Tongue (tissue), 3 donors: ENCODE measurements at places on chromosomes 5 and 9. TPM values are rescaled to one million over a fixed set of nuclear protein-coding genes. Genes with fewer than 3 reads are reported as not detected.

DNA sequence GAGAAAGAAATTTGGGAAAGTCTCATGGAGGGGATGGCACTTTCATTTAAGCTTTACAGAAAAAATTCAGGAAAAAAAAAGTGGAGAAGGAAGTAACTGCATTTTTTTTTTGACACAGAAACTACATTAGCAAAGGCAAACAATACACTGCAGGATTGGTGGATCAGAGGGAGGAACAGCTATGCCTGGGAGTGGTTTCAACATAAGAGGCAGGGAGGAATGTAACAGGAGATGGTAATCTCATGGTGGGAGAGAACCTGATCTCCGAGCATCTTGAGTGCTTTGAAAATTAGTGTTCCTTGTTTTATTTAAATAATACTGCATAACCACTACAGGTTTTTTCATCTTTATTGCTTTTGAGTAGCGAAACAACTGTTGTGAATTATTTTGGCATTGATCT lies 249.4 kb downstream of the FAM170A start:
- no peak for DNase-seq

DNA sequence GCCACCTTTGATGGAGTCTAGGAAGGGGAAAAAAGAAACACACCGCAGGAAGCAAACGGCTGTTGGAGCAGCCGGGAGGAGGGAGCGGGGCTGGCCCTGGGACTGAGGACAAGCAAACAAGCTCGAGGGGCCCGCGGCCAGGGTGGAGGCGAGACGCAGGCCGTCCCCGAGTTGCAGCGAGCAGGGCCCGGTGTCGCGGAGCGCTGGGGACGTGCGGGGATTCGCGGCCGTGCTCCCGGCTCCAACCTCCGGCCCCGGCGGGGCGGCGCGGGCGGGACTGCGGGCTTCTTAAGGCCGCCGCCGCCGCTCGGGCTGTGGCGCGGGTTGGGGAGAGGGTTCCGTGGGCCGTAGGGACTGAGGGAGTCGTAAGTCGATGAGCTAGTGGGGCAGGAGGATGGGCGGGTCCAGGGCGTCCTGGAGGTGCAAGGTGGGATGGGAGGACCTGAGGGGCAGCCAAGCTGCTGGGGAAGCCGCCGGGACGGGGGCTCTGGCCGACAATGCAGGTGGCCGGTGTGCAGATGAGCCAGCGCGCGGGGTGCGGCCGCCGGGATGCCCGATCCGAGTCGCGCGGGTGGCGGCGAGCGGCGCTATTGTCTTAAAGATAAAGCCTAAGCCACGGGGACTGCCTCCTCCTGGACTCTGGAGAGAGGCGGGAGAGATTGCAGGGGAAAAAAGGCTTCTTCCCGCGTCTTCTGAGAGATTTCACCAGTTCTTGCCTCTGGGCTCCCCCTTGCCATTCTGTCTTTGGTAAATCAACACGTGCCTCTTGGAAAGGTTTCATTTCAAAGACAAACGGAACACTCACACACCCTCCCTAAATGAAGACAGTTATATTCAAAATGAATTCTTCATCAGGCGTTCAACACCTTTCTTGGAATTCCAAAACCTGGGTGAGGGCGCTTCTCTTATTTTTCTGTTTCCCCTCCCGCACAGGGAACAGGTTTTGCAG lies 1.6 kb upstream of the HAPLN1 start:
- DNase-seq = peak; percentile 79

- DNase-seq = no peak
These were observed 192.2 kb downstream of the PAPPA start for GRCh38 chr9:116345817-116346216.

Gene ZNF462
- total RNA-seq = 32.4 TPM

DNA sequence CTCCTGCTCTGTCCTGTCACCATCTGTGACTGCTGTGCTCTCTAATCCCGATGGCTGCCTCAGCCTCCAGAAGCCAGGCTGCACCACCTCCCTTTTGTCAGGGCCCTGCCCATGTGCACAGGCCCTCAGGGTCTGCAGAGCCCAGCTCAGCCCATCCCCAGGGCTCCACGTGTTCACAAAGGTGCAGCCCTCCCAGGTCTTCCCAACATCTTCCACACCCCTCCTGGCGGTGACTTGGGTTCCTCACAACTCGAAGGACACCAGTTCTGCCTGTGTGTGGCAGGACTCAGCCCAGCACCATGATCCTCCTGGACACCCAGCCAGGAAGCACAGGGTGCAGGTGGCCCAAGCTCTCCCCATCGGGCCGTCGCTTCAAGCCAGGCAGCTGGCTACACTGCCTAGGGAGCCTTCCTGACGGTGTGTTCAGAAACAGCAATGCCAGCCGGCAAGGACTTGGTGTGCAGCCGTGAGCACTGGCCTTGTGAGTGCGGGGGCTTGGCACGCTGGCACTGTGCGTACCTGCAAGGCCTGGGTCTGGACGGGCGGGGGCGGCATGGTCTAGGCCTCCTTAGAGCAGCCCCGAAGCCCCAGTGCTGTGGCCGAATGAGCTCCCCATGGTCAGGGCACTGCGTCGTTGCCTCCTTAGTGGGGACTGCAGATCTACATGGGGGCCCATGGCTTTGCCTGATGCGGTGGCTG lies 96.1 kb downstream of the MRPL36 start:
- no peak for DNase-seq

DNA sequence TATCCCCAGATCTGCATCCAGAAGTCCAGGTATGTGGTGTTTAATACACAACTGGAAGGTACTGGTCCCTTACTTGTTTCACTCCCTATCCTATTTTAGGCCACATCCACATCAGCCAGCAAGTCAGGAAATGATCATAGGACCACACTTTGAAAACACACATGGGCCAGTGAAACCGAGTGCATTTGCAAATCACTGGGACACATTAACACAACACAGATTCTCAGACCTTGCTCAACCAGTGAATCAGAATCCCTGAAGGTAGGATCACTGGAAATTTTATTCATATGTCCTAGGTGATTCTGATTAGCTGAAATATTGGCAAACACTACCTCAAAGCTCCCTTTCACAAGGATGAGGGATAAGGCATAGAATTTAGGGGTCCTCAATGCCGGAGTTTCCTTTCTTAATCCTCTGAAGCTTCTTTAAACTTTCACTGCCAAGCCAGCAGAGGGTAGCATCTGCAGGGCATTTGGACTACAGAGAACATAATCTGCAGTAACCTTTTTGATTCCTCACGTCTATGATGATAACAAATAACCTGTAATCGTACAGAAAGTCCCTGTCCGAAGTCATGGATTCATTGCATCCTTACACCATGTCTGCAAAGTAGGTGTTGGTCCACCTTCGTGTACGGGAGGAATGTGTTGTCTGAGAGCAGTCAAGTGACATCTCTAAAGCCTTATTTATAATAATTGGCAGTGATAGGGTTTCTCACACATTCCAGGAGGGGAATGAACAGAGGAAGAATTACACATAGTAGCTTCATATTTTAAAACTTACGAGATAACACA lies 11.0 kb upstream of the ABLIM3 start:
- DNase-seq = no peak

DNA sequence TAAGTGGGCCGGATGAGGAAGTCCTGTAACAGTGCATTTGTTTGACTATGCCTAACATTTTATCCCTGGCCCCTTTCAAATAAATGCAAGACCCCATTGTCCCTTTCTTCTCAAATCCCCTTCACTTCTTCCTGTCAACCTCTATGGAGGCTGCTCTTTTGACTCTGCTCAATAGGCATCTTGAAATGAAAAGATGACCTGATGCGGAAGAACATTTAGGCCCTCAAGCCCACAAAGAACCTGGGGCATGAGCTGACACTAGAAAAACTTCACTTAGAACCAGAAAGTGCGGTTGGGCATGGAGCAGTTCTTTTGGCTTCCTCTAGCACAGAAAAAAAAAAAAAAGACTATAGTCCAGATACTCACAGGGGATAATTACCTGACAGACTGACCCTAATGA lies 1434.7 kb upstream of the WWC1 start:
- DNase-seq = no peak

GRCh38 chr5:52269859-52270258 lies 517.9 kb upstream of the ITGA1 start:
- DNase-seq = peak; percentile 1

GRCh38 chr9:112446080-112446479 lies 40.5 kb upstream of the KIAA1958 start:
- DNase-seq = no peak

DNA sequence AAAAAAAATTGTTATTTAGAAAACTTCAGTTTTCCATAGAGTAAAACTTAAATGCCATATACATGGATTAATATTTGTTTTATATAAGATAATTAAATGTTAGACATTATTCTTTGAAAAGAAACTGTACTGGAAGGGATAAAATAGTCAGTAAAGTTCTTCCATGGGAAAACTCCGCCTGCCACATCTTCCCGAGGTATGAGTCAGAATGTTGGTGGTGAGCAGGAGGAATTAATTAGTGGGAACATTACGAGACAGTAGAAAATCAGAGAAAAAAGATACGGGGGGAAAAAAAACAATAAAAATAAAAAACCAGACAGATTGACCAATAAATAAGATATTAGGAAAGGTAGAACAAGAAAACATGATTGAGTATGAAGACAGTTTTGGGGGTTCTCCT lies 930.3 kb upstream of the C9orf72 start:
- no peak for DNase-seq

- DNase-seq = no peak
These were observed 156.3 kb downstream of the ESM1 start for GRCh38 chr5:54829102-54829501.

Gene CKMT2
- total RNA-seq = 287 TPM

GRCh38 chr9:77751341-77752091 lies 103.4 kb upstream of the GNA14 start:
- peak; percentile 84 for DNase-seq

Gene DDX31
- total RNA-seq = 11.2 TPM

Gene SUSD3
- total RNA-seq = 3.7 TPM
